Hematopoietic multipotent progenitor cell treated with erythropoietin and hydrocortisone succinate and interleukin-3 and kit ligand, for 17 days (in vitro differentiated cells): ENCODE measurements at places on chromosomes 16 and 17.

GRCh38 chr17:27417596-27418365 lies 38.5 kb upstream of the KSR1 start:
- no peak for DNase-seq

DNA sequence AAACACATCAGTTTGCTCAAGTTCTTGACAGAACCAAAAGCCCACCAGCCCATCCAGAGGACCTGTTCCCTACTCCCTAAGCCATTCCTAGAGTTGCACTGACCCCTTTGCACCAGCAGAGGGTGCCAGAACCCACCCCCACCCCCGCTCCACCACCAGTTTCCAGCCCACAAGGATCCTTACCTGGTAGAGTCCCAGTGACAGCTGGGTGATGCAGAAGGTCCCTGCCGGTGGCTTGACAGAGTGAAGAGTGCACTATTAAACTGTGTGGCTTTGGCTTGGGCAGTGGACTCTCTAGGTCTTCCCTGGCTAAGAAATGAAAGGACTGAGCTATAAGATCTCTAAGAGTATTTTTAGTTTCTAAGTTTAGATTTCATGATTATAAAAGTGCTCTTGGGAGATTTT lies 73.3 kb upstream of the MTMR4 start:
- peak; percentile 59 for DNase-seq

GRCh38 chr16:61500851-61501250 lies 535.4 kb downstream of the CDH8 start:
- DNase-seq = no peak

GRCh38 chr16:84519855-84520254 lies 15.4 kb upstream of the MEAK7 start:
- no peak for DNase-seq

- DNase-seq = no peak
These were observed 29.0 kb downstream of the SRL start for GRCh38 chr16:4212934-4213296.

DNA sequence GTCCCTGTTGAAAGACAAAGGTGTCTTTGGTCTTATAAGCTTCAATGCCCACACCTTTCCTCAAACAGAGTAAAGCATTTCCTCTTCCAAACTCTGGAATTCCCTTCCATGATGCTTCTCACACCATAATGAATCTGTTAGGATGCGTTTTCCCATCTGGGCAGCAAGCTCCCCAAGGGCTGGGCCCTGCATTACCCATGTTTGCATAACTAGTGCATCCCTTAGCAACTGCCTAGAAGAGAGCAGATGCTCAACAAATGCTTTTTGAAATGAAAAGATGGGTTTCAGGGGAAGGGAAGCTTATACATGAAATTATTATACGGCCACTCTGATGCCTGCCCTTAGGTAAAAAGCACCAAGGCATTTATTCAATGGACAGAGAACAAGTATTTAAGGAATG lies 124.5 kb upstream of the CCL2 start:
- DNase-seq = no peak

DNA sequence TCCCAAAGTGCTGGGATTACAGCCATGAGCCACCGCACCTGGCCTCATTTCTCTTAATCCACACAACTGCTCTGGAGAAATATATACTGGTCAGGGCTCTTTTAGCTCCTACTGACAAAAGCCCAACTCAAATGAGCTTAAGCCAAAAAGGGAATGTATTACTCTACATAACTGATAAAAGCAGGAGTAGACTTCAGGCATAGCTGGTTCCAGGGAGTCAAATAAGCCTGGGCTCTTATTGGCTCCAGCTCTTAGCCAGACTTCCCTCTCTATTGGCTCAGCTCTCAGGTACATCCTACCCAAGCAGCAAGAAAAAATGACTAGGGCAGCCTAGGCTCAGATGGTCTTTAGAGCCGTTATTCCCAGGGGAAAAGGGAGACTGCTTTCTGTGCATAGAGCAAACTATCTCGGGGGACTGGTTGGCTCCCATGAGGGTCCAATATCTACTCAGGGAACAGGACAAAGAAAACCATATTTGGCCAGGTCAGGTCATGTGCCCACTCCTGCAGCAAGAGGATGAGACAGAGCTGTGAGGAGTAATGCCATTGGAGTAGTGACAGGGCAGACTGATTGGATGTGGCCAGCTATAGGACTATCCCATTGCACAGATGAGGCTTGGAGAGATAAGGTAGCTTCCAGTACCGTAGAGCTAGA lies 21.2 kb downstream of the TBX2 start:
- DNase-seq = no peak

- DNase-seq = peak; percentile 65
These were observed 7.1 kb upstream of the FTSJ3 start for GRCh38 chr17:63834431-63835166.

DNA sequence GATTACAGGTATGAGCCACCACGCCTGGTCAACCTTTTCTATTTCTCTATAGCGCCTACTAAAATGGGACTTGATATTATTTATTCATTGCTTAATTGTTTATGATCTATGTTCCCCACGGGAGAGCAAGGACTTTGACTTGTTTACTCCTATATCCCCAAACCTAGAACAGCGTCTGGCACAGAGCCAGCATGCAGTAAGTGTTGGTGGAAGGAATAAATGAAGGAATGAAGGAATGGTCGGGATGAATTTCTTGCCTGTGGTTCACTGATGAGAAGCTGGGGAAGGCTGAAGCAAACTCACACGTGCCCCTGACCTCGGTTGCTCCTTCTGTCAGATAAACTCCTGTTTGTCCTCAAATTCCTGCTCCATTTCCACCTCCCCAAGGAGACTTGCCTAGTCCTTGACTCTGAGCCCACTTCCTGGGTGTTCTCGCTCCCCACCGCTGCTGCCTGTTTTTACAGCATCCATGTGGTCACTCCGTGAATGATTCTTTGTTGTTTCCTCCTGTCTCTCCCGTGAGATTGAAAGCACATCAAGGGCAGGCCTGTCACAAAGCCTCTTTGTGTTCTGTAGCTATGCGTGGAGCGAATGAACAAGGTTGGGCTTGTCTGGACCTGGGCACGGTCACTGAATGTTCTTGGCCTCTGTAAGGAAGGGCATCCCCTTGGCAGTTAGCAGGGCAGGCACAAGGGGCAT lies 17.3 kb downstream of the C17orf100 start:
- no peak for DNase-seq

DNA sequence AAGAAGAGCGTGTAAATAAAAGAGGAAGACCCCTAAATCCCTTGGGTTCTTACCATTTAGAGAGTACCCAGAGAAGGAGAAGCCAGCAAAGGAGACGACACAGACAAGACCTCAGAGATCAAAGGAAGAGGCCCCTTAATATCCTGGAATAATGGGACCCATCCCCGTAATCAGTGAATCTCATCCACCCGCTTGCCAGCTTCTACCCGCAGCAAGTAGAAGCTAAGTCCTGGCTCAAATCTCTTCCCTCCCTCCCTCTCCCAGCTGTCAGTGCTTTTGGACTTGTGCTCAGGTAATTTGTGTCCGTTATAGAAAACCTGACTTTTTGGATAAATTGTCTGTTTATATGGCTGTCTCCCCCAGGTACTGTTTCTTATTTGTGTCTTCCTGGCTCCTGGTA lies 1.9 kb downstream of the LYRM1 start:
- no peak for DNase-seq

- DNase-seq = peak; percentile 56
These were observed 30.0 kb downstream of the TBC1D16 start for GRCh38 chr17:80005360-80006338.
